RKO (cell line): ENCODE measurements at places on chromosomes 3 and 15.

DNA sequence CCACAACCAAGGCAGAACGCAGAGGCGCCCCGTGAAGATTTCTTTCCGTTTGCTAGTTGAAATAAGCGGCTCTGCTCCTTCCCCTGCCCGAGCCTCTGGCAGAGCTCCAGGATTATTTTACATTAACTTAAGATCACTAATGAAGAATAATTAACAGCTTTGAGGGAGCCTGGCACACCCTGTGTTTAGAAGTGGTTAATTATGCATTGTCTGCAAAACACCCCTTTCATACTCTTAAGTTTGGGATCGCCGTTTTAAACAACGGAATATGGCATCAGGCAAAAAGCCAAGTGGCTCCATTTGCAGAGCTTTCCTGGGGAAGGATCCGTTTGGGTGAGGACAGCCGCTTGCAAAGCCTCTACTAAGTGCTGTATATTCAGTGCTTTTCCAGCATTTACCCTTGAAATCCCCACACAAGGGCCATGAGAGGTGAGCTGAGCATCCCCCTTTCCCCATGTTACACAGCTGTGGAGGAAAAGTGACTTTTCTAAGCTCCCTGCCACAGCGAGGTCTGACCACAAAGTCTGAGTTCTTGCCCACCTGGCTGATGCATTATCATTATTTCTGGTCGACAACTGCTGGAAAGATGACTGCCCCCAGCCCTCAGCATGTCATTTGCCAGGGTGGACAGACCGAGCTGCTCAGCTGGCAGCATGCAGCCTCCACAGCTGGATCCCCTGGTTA lies 33.9 kb downstream of the IQSEC1 start:
- DNase-seq, result no peak

- no peak for DNase-seq
Measured at GRCh38 chr3:189349772-189350171, 178.0 kb downstream of the TPRG1 start.

DNA sequence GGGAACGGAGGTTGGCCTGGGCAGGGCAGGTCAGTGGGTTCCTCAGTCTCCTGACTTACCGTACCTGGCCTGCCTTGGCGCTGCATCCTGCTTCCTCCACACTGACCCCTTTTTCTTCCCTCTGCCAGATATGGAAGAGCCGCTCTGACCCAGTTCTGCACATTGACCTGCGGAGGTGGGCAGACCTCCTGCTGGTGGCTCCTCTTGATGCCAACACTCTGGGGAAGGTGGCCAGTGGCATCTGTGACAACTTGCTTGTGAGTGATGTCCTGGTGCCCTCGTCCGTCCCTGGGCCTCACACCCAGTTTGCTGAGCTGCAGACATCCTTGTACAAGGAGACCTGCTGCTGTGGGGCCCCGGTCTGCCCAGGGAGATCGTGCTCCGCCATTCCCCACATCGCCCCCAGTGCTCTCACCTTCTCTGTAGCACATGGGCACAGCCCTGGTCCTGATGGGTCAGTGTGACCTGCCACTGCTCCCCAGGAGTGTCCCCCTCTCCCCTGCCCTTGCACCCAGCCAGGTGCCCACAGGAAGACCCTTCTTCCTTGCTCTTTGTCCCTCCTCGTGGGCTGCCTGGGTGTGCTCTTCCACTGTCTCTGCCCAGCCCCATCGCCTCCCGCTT lies 21.0 kb downstream of the PPCDC start:
- no peak for DNase-seq

GRCh38 chr3:31226346-31226745 lies 306.4 kb upstream of the STT3B start:
- no peak for DNase-seq

GRCh38 chr15:41160639-41161315 lies 44.7 kb upstream of the INO80 start:
- DNase-seq, result no peak

DNA sequence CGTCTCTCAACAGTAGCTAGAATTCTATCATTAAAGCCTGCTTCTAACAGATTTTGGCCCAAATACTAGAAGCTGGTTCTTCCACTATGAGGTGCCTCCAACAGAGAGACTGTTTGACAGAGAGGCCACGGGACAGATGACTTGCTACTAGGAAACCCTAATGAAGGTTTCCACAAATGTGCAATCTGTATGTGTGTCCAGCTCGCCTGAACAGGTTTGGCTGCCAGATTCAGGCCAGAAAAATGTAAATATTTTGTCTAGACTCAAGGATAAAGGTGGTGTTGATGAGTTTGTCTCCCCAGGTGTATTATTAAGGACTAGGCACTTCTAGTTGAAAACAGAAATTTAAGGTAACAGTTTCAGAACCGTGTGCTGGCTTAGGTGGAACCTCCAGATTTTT lies 91.6 kb upstream of the TRIM42 start:
- no peak for DNase-seq

DNA sequence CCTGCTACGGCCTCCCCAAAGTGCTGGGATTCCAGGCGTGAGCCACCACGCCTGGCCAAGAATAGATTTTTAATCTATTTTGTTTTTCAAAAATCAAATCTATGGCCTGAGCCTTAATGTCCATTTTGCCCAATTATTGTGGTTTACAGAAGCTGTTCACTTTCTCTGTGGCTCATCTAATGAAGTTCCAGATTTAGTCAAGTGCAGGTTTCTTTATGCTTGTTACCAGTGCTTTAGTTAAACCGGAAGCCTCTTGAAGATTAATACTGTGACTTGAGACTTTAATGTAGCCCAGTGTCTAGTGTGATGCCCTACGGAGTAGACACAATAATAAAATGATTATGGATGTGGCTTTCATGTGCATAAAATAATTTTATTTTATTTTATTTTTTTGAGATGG lies 16.5 kb upstream of the EDEM1 start:
- DNase-seq, result no peak

- DNase-seq, result no peak
Measured at GRCh38 chr15:41967506-41968206, 4.7 kb downstream of the EHD4 start.

DNA sequence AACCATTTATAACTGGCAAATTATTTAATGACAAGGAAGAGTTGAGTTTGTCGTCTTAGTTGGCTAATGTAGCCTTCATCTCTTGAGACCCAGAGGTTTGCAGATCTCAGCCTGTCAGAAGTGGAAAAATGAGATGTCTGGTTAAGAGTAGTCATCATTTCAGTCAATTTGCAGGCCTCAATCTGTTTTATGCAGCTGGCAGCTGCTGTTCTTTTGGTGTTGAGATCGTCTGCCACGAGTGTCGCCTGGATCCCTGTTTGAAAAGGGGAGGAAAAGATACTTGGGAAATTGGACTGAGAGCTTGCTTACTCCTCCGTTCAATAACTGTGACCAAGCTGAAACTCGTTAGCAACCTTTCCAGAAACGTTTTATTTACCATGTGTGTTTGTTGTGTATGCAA lies 2.3 kb downstream of the PHLDB2 start:
- no peak for DNase-seq

GRCh38 chr3:100033184-100033583 lies 81.1 kb downstream of the FILIP1L start:
- no peak for DNase-seq

GRCh38 chr15:83305704-83306291 lies 21.3 kb upstream of the BNC1 start:
- DNase-seq, result no peak

- no peak for DNase-seq
Measured at GRCh38 chr3:184395320-184395660, 15.4 kb downstream of the CHRD start.

- peak; percentile 67 for DNase-seq
Measured at GRCh38 chr15:55526559-55527036, 18.6 kb upstream of the DNAAF4 start.

GRCh38 chr3:64157150-64158035 lies 67.9 kb downstream of the PRICKLE2 start:
- DNase-seq, result no peak

DNA sequence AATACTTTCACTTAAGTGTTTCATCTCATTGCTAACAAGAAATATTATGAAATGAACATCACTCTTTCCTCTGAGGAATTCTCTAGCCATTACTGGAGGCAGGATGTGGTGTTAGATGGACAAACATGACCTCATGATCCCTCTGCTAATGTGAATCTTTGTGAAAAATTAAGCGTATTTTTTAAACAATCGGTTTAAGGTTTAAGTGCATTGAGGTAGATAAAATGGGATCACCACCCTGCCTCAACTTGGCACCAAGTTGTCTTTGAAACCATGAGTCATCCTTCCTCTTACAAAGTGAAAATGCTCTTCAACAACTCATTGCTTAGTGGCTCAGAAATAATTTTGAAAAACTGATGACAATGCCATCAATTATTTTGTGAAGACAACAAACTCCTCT lies 76.0 kb upstream of the DCBLD2 start:
- peak; percentile 46 for DNase-seq

DNA sequence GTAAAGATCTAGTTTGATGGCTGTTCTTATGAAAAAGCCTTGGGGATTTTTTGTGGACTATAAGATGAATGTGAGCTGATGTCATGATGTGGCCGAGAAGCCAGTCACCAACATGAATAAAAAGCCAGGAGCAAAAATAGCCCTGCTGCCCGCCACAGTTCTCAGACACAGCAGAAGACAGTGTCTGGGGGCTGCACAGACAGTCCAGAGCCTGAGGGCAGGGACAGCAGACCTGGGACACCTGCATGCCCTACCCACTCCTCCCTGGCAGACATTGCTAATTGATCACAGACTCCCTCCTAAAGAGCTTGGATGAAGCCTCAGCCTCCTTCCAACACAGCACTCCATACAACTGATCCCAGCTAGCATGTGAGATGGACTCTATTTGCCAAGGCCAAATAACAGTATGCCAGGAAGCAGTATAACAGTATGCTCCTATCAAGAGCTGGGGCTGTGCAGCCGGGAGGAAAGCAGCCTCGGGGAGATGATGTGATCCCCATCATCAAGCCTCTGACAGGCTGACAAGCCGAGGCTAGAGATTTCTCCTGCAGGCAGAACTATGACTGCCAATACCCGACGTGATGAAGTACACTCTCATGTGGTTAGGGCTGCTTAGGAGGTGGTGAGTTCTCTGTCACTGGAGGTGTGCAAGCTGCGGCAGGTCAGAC lies 105.4 kb upstream of the RPL32 start:
- no peak for DNase-seq

- no peak for DNase-seq
Measured at GRCh38 chr15:34124651-34125050, 22.8 kb downstream of the PGBD4 start.

DNA sequence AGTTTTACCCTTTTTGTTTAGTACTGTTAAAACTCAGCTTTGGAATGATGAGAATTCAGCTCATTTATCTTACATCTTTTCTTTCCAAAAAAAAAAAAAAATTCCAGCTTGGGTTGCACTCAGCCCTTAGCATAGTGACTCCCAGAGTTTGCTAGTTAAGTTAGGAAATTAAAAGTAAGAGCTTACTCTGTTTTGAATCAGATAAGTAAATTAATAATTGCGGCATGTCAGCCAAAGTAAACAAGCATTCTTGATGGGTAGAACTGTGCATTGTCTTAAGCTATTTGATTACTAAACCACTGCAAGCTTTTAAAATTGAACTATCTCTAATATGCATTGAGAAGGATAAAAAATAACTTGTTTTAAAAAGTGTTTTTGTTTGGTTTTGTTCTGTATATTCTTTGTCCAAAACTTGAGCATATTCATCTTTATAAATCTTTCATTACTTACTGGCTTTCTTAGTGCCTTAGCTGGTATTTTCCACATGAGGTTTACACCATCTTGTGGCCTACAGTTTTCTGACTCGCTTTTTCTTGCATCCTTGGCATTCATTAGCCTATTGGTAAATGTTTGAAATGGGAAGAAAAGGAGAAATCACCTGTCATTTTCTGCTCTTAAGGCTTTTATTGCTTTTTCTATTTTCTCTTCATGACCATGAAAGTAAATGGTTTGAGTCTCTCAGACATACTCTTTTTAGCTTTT lies 107.6 kb downstream of the FILIP1L start:
- no peak for DNase-seq

- DNase-seq, result no peak
Measured at GRCh38 chr3:170277833-170278580, 55.8 kb downstream of the PRKCI start.

GRCh38 chr3:133949438-133949837 lies 53.8 kb upstream of the RAB6B start:
- no peak for DNase-seq

DNA sequence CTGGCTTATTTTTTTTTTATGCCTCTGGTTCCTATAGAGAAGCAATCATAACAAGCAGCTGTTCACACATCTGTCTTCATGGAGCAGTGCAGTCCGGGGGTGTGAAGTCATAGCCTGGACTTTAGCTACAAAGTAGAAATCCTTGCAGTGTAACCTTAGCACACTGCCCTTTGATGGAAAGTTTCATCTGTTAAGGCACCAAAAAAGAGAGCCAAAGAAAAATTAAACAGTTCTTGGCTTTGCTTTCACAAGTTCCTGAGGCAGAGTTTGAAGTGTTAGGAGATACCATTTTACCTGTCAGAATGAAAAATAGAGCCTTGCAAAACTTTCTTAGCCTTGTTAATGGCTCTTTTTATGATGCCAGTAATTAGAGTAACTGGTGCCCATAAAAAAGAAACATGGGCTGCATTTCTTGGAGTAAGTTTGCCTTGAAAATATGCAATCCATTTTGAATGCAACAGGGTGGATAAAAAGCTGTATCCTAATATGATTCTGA lies 84.1 kb downstream of the PIK3R4 start:
- DNase-seq, result no peak

- no peak for DNase-seq
Measured at GRCh38 chr15:86555939-86556338, 476.3 kb downstream of the AGBL1 start.

GRCh38 chr3:85432081-85432480 lies 473.3 kb downstream of the CADM2 start:
- no peak for DNase-seq
